Hippocampal formation (tissue), 2 donors: ENCODE measurements at places on chromosomes 2 and 18.

DNA sequence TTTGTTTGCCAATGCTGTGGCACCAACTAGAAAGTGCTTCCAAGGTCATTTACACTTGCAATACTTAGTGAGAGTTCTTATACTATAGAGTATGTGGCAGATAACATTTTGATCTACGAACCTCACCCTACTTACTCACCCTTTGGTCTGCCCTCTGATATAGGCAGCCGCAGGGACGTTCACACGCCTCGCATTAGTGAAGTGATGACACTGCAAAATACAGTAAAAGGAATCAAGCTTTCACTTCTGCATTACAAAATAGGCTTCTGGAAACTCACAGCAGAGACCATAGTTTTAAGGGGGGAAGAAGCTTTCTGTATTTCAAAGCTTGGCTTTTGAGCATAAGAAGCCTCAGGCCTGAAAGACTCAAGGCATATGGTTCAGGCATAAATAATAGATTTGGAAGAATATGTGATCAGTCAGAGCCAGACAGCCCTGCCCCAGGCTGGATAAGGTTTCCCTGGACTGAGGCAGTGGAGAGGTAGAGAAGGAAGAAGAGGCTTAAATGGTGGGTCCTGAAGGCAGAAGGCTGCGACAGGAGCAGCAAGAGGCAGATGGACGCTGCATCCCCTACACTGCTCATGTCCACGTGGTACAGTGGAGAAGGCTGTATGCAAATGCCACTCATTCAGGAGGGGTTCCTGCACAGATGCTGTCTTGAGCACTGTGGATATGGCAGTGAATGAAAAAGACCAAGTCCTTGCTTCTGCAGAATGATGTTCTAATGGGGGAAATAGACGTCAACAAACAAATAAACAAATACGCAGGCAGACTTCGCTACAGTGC lies 63.1 kb downstream of the FECH start:
- no peak for DNase-seq

DNA sequence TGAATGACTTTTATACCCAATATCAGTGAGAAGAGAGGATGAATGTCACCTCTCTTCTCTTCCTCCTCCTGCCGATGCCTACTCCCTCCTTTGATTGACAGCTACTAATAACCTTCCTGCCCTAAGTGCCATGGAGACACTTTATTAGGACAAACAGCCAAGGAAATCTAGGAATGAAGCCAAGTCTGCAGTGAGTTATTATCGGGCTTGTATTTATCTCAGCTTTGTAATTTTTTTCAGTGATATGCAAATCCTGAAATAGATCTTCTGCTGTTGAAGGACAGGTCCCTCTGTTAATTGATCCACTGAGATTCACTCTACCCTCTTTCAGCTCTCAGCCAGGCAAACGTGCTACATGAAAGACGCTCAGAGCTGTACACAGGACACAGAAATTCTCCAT lies 686.7 kb downstream of the TMEM182 start:
- no peak for DNase-seq

DNA sequence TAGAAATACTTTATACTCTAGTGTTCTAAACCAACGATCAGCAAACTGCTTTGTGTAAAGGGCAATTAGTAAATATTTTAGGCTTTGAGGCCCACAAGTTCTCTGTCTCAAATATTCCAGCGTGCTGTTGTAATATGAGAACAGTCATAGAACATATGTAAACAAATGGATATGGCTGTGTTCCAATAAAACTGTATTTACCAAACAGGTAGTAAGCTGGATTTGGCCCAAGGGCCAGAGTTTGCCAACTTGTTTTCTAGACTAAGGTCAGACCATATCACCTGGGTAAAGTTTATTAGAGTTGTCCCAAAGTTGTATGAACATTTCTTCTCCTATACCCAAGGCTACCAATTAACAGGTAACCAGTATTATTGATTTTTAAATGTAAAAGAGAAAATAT lies 303.2 kb upstream of the MC4R start:
- no peak for DNase-seq

- DNase-seq, result no peak
Observed at GRCh38 chr18:78526275-78526674, 453.3 kb upstream of the SALL3 start.

GRCh38 chr2:218290316-218291261 lies 1.7 kb downstream of the TMBIM1 start:
- no peak for DNase-seq

GRCh38 chr18:68103561-68103960 lies 587.0 kb upstream of the DSEL start:
- DNase-seq, result no peak

DNA sequence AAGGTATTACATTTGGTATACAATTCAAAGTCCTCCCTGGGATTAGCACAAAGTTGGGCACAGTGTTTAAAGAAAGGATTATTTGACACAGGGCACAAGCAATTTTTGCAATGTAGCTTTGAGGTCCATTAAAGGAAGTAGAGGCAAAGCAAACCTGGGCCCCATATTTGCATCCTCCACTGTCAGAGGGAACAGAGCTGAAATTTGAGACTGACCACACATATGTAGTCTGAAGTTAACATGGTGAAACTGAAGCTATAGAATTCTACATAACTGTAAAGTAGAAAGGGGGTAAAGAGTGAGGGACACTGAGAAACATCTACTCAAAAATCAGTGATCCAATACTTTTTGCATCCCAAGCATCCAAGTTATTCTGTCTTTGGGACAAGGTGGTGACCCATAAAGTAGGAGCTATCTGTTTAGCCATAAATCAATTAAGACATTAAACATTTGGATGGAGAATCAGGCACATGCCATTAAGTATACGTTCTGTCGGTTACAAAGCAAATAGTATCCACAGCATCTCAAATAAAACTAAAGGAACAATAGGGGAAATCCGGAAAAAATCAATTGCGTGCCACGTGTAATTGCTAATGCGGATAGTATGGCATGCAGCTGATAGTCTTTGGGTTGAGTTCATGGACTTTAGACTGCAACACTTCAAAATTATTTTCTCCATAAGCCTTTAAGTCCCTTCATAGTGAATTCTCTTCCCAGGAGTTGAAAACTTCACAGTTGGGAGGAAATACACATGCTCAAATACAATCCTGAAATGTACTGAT lies 72.6 kb downstream of the PLEKHM3 start:
- no peak for DNase-seq

GRCh38 chr2:159144776-159145614 lies 141.5 kb downstream of the WDSUB1 start:
- DNase-seq, result no peak

- DNase-seq, result no peak
Observed at GRCh38 chr2:70442301-70443077, 111.1 kb downstream of the TGFA start.

- no peak for DNase-seq
Observed at GRCh38 chr2:196234672-196235071, 63.3 kb upstream of the STK17B start.

DNA sequence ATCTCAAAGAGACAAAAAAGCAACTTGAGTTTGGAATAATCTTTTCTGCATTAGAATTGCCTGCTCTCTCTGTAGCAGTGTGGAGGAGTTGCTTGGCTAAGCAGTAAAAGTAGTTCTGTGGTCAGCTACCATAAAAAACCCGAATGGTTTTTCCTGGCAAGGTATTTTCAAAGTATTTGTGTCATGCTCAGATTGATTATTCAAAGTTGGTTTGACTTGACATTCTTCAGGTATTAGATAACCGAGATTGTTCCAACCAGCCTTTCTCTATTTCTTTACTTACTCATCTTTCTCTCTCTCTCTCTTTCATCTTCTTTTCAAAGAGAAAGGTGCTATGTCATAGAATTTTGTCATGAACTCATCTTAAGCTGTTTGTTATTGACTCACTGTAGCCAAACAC lies 404.9 kb downstream of the CPS1 start:
- DNase-seq, result no peak

- no peak for DNase-seq
Observed at GRCh38 chr18:76564117-76564516, 69.1 kb upstream of the ZNF516 start.

- DNase-seq, result no peak
Observed at GRCh38 chr2:56754066-56754615, 570.4 kb downstream of the CCDC85A start.

GRCh38 chr2:224174521-224174920 lies 135.4 kb upstream of the SERPINE2 start:
- DNase-seq, result no peak

DNA sequence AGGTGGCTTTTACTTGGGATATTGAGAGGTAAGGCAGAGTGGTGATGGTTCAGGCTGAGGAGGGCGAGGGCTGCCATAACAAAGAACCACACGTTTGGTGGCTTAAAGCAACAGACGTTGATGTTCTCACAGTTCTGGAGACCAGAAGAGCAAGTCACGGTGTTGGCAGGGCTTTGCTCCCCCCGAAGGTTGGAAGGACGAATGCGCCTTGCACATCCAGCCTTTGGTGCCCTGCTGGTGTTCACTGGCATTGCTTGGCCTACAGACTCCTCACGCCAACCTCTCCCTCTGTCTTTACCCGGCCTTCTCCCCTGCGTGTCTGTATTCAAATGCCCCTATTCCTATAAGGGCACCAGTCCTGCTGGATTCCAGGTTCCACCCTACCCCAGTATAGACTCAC lies 125.4 kb downstream of the TPO start:
- no peak for DNase-seq

- no peak for DNase-seq
Observed at GRCh38 chr2:74744731-74745515, 89.0 kb upstream of the HK2 start.

GRCh38 chr18:49249521-49249920 lies 210.9 kb downstream of the DYM start:
- no peak for DNase-seq

GRCh38 chr2:165927353-165927752 lies 26.2 kb downstream of the TTC21B start:
- DNase-seq, result no peak

GRCh38 chr2:156565066-156565710 lies 129.0 kb downstream of the GPD2 start:
- DNase-seq, result no peak

GRCh38 chr2:111972955-111973565 lies 74.7 kb downstream of the MERTK start:
- no peak for DNase-seq

DNA sequence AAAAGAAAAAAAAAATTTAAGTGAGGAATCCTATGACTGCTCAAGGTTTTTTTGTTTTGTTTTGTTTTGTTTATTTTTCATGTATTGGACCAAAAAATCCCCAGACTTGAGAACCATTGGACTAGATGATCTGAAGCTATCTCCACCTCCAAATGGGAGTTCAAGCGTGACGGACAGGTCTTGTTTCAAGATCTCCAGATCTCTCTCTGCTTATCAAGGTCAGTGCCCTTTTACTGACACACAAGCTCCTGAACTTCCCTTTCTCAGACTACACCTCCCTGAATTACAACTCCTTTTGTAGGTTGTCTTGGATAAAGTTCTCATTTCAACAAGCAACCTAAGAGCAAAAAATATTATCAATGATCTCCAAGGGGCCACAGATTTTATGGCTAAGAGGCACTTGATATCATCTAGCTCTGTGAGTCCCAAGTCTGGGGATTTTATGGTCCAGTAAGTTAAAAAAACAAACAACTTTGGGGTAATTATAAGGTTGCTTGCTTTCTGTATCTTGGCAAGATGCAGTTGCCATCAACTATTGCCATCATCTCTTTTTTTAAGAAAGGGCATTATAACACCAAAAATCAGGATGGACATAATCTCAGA lies 396.0 kb upstream of the ATP5MC3 start:
- no peak for DNase-seq

- DNase-seq, result no peak
Observed at GRCh38 chr2:146818122-146818521, 1026.7 kb upstream of the ACVR2A start.

GRCh38 chr2:238055841-238056240 lies 5.0 kb upstream of the SCLY start:
- DNase-seq, result no peak

DNA sequence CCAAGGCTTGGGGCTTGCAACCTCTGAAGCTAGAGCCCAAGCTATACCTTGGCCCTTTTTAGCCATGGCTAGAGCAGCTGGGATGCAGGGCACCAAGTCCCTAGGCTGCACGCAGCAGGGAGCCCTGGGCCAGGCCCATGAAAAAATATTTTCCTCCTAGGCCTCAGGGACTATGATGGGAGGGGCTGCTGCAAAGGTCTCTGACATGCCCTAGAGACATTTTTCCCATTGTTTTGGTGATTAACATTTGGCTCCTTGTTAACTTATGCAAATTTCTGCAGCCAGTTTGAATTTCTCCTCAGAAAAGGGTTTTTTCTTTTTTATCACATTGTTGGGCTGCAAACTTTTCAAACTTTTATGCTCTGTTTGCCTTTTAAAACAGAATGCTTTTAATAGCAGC lies 56.9 kb upstream of the LHCGR start:
- no peak for DNase-seq

DNA sequence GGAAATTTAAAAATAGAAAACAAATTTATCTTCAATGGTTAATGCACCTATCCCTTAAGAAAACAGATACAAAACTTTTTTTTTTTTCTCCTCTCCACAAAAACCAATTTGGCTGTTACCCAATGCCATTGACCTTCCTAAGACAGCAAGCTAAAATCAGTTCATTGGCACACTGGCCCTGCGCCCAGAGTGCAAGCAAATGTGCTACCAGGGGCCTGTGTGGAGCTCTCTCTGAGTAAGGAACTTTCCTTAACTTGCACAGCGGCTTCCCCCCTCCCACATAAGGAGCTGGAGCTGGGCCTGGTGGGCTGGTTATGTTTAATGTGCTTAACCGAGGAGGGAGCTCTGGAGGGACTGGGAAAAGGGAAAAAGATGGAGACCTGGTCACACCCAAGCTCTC lies 17.6 kb upstream of the POU3F3 start:
- DNase-seq, result no peak

DNA sequence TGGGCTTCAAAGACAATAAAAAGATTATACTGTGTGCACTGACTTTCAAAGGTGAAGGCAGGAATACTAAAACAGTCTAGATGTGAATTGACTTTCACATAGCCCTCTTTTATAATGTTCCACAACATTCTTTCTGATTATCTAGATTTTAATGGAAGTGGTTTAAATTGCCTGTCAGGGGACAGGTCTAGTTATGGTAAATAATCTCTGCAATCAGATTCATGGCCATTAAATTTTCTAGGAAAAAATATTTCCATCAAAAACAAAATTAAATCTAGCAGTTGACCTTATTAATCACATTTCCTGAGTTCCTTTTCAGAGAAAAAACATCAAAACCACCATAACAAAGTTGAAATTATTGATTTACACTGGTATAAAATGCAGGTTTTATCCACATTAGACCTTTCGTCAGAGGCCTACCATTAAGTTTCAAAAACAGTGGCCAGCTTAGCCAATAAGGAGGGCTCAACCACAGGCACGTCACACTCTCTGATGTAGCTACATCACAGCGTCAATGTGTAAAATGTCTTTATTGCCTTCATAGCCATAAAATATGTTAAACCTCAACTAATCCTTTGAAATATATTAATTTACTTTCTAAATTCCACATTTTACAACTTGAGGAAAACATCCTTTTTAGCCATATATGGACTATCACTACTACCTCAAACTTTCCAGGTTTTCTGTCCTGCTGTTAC lies 79.4 kb downstream of the NOL10 start:
- DNase-seq, result no peak

- no peak for DNase-seq
Observed at GRCh38 chr18:33282142-33282541, 158.4 kb downstream of the CCDC178 start.
